ENCODE measurements at places on chromosomes 16 and 17.

DNA sequence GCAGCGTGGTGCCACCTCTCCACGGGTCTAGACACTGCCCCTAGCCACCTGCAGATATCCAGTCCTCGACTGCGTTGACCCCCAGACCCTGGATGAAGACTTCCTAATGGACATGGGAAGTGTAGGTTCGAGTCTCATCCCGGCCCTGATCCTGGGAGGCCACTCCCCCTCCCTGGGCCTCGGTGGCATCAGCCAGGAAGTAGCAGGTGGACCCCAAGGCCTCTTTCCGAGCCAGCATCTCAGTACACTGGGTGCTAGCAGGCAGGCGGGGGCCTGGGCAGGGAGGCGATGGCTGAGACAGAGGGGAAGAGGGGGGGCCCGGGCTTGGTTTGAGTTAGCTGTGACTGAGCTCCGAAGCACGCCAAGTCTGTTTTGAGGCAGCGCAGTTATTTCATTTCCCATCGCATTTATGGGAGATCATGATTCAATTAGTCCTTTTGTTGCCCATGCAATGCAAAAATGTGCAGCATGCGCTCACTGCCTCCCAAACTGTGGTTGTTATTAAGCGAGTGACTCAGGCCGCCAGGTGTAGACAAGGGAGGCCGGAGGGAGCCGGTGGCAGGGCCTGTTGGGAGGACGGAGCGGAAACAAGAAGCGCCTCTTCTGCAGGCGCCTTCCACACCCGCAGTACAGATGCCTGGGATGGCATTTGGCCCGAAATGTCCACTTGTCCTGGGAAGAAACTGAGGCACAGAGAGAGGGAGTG is 25.3 kb upstream of the ZNF469 start:
- DNase-seq, result no peak

DNA sequence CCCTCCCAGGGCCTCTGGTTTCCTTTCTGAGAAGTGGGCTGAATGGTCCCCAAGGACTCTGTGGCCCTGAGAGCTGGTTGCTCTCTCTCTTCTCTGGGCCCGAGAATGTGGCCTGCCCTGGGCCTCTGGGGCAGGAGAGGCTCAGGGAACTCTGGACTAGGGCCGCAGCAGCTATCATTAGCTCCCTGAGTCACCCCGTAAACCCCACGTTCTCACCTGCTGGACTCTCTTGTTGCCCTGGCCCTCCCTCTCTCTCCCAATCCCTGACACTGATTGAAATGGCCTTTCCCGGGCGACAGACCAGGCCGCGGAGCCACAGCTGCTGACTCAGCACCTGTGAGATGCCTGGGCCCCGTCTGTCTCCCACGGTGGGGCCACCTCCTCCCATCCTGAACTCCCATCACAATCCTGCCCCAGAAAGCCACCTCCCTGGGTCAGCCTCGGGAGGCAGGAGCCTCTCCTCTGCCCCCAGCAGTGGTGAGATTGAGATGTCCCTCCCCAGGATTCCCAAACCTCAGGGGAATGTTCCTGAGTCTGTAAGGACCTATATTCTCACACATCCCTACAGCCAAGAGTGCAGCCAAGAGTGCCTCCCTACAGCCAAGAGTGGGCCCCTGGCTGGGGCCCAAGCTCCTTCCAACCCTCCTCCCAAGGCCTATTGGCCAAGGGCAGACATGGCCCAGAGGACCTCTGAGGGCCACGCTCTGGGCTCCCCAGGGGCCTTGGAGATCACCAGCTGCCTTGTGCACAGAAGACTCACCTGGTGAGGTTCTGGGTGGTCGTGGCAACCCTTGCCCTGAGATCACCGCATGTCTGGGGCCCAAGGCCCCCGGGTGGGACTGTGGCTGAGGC is 470 bp downstream of the TRPV3 start:
- DNase-seq, result no peak

GRCh38 chr17:55413825-55414489 is 7.7 kb downstream of the MMD start:
- no peak for DNase-seq

DNA sequence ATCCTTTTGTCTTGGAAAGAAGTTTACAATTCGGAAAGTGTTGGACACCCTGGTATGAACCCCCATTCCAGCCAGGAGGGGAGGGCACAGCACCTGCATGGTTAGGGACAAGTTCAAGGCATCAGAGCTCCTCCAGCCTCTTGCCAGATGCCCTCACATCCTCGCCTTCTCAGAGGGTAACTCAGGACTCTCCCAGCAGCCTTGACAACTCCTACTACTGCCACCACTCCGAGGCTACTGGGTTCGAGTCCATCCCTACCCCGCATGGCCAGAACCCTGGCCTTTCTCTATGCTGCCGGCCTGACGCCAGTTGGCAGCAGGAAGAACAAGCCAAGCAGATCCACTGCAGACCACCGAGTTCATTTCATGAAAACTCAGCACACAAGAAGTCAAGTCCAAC is 34.1 kb downstream of the AXIN2 start:
- DNase-seq, result no peak

- no peak for DNase-seq
Measured at GRCh38 chr16:83951544-83951943, 1.5 kb upstream of the OSGIN1 start.

- DNase-seq, result no peak
Measured at GRCh38 chr17:45704251-45704650, 79.9 kb upstream of the CRHR1 start.

DNA sequence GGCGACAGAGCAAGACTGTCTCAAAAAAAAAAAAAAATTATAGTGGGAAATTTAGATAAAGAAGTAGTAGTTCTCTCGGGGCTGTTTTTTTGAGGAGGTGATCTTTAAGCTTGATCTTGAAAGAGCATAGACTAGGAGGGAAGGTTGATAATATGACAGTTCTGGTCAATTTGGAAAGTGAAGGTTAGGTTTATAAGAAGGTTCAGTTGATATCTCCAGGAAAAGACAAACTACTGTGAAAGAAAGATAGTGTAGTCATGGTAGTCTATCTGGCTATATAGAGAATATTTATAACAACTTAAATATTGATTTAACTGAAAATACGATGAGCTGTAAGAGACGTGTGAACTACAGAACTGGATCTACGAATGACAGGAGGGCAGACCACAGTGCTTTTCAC is 3.1 kb downstream of the ATF7IP2 start:
- DNase-seq, result no peak

DNA sequence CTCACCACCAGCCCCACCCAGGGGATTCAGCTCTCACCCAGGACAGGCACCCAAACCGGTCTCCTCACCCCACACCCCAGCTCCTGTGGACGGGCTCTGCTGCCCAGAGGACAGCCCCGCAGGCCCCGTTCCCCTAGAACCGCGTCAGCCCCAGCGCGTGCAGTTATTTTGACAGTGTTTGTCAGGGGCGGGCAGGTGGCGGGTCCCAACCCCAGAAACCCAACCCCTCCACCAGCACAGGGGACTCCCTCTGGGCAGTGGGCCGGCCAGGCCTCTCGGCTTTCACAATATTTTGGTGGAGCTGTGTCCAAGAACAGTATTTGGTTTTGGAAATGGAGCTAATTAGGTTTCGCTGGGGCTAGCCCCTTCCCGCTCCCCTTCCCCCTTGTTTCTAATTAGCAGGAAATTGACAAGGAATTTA is 44.8 kb downstream of the BAHCC1 start:
- DNase-seq, result no peak

- DNase-seq, result no peak
Measured at GRCh38 chr17:43062984-43063638, 38.1 kb downstream of the RND2 start.

All from stimulated activated CD4-positive, alpha-beta T cell treated with anti-CD3 and anti-CD28 coated beads, TNF-alpha, amount 100 ng/mL, for 24 hours (primary cell).